Cerebellar cortex (tissue), 1 donor: ENCODE measurements at places on chromosomes 1 and 21.

- no peak for DNase-seq
Observed at GRCh38 chr1:42358791-42359190, 21.8 kb upstream of the RIMKLA start.

DNA sequence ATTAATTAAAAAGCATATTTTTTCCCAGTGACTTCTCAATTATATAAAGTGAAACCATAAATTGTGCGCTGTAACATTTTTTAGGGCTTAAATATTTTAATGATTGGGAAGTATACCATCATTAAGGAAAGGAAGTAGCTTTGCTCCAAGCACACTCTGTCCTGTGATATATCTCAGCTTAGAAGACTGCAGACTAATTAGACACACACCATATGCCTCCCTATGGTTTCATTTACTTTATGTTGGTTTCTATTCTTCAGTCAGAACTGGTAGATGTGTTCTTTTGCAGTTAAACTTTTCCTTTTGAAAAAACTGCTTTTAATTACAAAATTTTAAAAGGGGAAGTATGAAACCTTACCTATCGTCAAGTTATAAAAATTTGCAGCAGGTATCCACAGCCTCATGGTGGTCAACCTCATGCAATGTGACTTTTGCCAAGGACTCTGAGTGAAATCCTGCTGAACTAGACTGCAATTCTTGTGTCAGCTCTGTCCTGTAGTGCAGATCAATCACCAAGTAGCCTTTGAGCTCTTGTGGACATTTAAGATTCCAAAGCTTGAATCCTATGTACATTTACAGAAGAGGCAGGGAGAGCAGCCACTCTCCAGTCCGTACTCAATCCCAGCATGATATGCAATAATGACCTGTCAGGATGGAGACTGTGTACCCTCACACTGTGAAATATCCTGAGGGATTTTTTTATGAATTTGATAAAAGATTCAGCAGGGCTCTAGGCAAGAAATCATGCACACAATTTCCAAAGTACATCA lies 149.1 kb downstream of the AMY1C start:
- DNase-seq = no peak

DNA sequence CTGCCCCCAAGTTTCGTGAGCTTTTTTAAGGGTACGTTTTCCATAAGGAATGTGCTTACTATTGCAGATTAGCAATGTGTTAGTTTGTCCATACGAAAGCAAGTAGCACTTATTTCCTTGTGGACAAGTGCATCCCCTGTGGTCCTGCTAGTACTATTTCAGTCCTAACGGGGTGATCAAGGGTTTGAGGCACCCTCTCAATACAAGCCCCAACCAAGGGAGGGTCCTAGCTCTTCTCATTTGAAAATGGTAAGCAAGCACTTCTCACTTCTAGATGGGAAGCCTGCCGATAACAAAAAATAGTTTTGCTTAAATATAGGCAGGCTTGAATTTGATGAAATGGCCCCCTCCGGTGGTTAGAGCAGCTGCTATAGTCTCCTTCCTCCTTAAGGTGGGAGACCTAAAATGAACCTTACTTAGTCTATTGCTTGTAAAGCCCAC lies 64.0 kb upstream of the HMCN1 start:
- peak; percentile 38 for DNase-seq

GRCh38 chr21:44434568-44434925 lies 20.8 kb upstream of the LRRC3 start:
- DNase-seq = no peak

GRCh38 chr1:77175230-77175844 lies 43.9 kb downstream of the PIGK start:
- DNase-seq = no peak

- peak; percentile 76 for DNase-seq
Observed at GRCh38 chr1:175388285-175388684, 195.7 kb upstream of the KIAA0040 start.

DNA sequence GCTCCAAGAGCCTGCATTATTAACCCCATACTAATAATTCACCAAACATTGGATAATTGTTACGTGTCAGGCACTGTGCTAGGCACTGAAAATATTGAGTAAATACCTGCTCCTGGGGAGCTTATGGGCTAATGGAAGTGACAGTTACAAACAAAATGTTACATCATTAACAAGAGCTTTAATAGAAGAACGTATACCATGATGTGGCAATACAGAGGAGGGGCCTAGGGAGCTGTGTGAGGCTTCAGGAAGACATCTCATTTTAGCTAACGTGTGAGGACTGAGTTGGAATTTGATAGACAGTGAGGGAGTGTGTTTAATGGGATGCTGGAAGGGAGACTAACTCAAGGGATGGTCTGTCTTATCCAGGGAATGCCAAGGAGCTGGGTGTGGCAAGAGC lies 16.5 kb upstream of the TSPAN2 start:
- DNase-seq = no peak

GRCh38 chr21:33670076-33670978 lies 28.0 kb downstream of the ITSN1 start:
- no peak for DNase-seq

DNA sequence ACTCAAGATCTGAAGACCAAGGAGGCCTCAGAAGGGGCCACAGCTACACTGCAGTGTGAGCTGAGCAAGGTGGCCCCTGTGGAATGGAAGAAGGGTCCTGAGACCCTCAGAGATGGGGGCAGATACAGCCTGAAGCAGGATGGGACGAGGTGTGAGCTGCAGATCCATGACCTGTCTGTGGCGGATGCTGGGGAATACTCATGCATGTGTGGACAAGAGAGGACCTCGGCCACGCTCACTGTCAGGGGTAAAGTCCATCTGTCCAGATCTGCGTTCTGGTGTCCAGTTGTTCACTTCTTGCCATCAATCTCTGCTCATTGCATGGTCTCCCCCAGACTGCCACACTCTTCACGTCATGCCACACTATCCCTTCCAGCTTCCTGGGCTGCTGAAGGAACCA lies 90.6 kb downstream of the OBSCN start:
- no peak for DNase-seq
